ENCODE measurements at places on chromosomes 13 and 19.
A peak's percentile ranks its signal among the peaks of the same experiment; 100 is the strongest.

DNA sequence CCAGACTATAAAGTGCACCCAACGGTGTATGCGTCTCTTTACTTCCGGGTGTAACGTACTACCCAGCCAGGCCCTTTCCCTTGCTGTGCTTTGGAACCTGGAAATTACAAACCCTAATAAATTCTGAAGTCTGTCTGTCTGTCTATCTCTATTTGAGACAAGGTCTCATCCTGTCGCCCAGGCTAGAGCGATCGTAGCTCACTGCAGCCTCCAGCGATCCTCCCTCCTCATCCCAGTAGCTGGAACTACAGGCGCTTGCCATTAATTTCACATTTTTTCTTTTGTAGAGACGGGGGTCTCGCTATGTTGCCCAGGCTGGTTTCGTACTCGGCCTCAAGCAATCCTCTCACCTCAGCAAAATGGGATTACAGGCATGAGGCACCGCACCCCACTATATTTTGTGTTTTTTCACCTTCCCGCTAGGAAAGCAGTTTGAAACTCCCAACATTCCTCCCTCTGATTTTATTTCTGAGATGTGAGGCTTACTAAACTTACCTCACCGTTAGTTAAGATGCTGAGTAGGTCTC lies 469 bp upstream of the RNF6 start:
- no peak for DNase-seq

GRCh38 chr13:100611678-100612492 lies 23.3 kb upstream of the GGACT start:
- DNase-seq: no peak

DNA sequence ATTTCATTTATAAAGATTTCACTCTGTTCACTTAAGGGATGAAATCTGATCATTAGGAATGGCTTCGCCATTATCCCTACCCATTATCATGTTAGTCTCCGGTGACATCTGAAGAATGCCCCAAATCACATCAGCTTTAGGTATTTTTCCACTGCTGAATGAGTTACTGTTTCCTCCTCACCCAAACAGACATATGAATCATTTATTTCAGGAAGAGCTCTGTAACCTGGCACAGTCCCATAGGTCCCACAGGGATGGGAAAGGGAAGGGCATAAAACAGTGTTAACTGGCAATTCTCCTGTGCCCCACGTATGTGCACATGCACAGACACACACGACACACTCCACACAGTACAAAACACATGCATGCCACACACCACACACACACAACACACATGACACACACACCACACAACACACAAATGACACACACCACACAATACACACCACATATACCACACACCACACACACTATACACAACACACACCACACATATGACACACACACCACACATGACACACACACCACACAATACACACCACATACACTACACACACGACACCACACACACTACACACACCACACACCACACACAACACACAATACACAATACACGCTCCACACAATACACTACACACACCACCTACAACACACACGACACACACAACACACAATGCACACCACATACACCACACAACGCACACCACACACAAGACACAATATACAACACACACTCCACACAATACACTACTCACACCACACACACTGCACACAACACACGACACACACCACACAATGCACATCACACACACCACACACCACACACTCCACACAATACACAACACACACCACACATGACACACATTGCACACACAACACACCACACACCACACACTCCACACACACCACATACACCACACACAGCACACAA lies 15.4 kb downstream of the TMEM255B start:
- DNase-seq: no peak

GRCh38 chr13:107900775-107901174 lies 314.6 kb downstream of the LIG4 start:
- DNase-seq: no peak

- DNase-seq: no peak
Observed at GRCh38 chr13:21594715-21595545, 9.0 kb downstream of the MICU2 start.

- DNase-seq: no peak
Observed at GRCh38 chr13:29800687-29801086, 49.7 kb downstream of the UBL3 start.

DNA sequence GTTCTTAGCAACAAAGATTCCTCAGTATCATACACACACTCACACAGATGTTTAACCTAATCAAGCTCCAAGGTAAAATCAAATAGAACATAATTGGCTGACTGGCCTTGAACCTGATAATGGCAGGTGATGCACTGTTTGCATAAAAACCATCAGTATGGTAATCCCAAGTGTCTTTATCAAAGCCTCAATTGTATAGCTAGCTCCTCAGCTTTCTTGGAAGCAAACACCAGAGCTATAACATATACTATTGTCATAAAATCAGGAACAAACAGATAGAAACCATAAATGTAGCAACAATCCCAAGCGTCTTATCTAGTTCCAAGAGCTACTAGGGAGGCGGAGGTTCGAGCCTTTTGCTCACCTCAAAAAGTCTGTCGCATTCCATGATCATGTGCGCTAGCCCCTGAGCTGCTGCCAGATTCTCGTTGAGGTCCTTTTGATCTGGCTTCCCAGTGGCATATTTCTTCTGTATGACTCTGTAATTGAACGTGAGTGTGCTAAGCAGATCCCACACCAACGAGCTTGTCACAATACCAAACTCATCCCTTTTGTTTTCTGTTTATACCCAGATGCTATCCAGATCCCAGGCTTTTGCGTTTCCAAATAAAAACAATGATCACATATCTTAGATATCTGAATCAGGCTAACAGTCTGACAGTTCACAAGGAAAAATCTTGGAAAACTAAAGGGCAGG lies 95.3 kb downstream of the KL start:
- no peak for DNase-seq

DNA sequence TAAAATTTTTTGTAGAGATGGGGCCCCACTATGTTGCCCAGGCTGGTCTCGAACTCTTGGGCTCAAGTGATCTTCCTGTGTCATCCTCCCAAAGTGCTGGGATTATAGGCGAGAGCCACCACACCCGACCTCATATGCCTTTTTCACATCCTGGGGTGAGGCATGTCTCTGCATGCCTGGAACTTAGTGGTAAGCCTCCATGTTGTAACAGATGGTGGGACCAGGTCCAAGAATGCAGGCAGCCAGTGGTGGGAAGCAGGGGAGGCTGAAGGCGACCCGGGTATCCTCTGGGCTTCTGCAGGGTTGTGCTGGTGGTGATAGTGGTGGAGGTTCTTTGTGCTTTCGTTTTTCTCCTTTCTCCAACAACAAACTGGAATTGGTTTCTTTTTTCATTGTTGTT lies 30.1 kb upstream of the CCDC124 start:
- DNase-seq: no peak

DNA sequence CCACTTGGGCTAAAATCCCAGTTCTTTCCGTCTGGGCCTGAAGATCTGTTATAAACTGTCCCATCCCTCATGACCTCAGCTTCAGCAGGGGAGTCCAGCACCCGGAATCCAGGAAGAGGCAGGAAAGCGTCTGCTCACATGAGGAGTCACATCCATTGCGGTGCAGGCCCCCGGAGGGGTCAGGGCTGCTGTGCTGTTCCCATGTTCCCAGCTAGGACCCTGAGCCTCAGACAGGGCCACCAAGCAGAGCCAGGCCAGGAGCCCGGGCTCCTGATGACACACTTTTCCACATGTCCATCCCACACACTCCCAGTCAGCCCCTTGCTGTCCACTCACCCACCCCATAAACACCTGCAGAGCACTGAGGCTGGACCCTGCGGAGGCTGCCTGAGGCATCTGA lies 45.3 kb upstream of the VSTM2B start:
- DNase-seq: no peak

GRCh38 chr19:3365093-3365835 lies 1.1 kb upstream of the NFIC start:
- no peak for DNase-seq

- DNase-seq: no peak
Observed at GRCh38 chr13:43299374-43299773, 276.0 kb downstream of the DNAJC15 start.

- DNase-seq: no peak
Observed at GRCh38 chr13:112741185-112741755, 51.4 kb downstream of the ATP11A start.

GRCh38 chr19:53372196-53372595 lies 6.7 kb downstream of the ZNF525 start:
- DNase-seq: no peak

DNA sequence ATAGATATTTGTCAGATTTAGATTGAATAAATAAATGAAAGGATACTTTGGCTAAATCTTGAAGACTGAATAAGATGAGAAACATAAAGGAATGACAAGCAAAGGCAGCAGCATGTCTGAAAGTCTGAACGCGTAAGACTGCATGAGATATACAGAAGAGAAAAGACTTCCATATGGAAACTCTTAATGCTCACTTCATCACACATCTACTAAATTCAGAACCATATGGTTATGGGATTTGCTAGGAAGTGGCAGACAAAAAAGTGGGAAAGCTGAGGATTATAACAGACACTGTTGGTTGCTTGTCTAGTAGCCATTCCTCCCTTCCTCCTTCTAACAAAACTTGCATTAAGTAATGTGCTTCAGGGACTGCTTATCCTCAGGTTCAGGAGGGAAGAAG lies 446.7 kb downstream of the KCTD12 start:
- no peak for DNase-seq

DNA sequence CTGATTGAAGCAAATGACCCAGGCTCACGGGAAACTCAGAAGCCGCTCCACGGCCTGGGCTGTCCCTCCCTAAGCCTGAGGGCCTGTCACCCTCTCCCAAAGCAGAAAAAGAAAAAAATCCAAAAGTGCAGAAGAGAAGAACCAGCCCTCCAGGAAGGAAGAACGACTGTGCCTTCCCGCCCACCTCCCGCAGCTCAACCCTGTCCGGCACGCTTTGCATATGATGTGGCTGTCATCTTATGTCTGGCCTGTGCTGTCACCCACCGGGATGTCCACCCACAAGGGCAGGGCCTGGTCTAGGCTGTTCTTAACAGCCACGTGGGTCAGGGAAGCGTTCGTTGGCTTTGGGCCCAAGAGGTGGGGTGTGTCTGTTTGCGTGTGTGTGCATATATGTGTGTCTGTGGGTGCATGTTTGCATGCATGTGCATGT lies 13.7 kb downstream of the ZBTB7A start:
- DNase-seq: peak; percentile 97

GRCh38 chr13:23212671-23213070 lies 31.9 kb downstream of the SGCG start:
- DNase-seq: no peak

DNA sequence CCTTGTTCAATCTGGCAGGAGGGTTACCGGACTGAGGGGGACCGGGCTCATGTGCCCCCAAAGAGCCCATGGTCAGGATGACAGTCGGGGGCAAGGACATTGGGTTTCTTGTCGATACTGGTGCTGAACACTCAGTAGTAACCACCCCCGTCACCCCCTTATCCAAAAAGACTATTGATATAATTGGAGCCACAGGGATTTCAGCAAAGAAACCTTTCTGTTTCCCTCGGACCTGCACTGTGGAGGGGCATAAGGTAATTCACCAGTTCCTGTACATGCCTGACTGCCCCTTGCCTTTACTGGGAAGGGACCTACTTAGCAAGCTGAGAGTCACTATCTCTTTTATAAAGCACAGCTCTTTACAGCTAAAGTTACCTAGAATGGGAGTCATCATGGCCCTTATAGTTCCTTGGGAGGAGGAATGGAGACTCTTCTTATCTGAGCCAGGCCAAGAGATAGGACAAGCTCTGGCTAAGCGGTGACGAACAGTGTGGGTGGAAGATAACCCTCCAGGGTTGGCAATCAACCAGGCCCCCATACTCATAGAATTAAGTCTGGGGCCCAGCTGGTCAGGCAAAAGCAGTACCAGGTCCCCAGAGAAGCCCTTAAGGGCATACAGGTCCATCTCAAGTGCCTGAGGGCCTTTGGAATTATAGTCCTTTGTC lies 603.7 kb downstream of the UQCRFS1 start:
- DNase-seq: no peak

GRCh38 chr19:17658666-17659065 lies 29.5 kb downstream of the UNC13A start:
- DNase-seq: no peak

- DNase-seq: peak; percentile 77
Observed at GRCh38 chr19:16957151-16957701, 68.4 kb downstream of the F2RL3 start.

- no peak for DNase-seq
Observed at GRCh38 chr13:111944171-111944583, 122.8 kb upstream of the SOX1 start.

DNA sequence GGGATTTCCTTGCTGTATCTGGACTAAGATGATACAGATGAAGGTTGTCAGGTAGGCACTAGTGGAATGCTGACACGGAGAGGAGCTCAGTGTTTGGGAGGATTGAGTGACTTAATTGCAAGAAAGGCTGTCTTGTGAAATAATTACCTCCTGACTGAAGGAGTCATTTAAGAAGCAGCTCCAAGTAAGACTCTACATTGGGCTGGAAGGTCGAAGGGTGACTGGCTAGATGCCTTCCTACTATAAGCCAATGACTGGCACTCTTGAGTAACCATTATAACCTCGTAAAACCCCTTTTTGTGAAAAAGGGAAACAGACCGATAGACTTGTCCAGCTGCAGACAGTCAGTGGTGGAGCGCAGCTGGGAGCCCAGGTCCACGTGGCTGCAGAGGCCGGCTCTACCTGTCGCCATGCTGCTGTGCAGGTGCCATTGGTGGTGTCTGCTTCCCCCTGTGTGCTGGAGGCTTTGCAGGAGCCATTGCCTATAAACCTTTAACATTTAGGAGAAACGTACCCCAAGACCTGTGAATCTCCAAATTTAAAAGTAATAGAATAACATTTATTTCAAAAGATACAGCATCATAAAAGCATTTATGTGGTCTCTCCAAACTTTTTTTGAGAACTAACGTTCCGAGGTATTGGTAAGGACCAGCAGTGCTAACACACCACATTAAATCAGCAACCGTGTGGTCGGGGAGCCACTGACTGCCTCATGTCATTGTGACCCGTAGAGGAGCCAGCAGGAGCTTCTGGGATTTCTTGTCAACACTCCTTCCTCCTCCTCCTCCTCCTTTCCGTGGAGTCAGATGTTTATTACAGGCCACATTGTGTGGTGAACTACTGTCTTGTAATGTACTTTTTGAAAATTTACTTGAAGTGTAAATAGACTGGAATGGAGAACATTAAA lies 80.4 kb upstream of the TEX29 start:
- DNase-seq: no peak

- no peak for DNase-seq
Observed at GRCh38 chr13:54607421-54607820, 1578.8 kb downstream of the OLFM4 start.

DNA sequence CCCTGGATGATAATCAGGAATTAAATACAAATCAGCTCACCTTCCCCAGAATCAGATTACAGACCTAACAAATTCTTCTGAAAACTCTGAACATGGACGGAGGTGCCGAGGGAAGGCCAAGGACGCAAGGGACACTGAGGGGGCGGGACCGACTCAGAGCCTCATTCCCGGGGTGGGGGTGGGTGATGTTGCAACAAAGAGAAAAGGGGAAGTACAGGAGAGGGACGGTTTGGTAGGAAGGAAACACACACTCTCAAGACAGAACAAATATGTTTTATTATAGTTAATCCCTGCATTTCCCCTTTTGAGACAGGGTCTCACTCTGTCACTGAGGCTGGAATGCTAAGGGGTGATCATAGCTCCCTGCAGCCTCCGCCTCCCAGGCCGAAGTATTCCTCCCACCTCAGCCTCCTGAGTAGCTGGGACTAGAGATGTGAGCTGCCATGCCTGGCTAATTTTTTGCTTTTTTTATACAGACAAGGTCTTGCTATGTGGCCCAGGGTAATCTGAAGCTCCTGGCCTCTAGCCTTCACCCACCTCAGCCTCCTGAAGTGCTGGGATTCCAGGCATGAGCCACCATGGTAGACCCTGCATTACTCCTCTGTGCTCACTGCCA lies 786 bp upstream of the LILRA2 start:
- DNase-seq: peak; percentile 92

- DNase-seq: no peak
Observed at GRCh38 chr19:44573183-44573582, 40.2 kb upstream of the IGSF23 start.
